ENCODE measurements at places on chromosomes 5 and 9.
A peak's percentile ranks its signal among the peaks of the same experiment; 100 is the strongest.

GRCh38 chr5:112930082-112930344 lies 8.0 kb upstream of the REEP5 start:
- DNase-seq, result no peak

DNA sequence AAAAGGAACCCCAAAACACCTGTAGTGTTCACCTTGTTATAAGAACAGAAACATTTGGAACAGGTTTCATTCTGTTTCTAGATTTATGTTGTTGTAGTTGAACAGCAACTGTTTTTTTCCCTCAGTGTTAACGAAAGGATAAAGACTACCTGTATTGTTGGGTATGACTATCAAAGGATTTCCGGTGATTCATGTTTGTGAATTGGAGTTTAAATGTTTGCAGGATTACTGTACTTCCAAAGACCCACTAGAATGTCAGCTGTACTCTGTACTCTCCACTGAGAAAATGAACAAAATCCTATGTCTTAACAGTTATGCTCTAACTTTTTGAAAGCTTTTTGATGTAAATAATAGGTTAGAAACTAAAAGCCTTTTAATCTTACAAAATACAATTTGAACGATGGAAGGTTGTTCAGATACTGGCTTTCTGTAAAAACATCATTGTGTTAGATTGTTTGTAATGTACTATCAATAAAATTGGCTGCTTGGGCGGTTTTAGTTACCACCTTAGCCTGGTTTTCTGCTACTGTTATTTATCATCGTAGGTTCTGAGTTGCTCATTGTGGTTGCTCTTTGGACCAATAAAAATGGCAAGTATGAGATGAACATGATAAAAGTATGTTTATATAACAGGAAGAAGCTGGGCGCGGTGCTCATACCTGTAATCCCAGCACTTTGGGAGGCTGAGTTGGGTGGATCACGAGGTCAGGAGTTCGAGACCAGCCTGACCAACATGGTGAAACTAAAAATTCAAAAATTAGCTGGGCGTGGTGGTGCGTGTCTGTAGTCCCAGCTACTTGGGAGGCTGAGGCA lies 44.1 kb downstream of the DCP2 start:
- DNase-seq, result no peak

GRCh38 chr9:2681981-2682380 lies 35.3 kb upstream of the KCNV2 start:
- no peak for DNase-seq

DNA sequence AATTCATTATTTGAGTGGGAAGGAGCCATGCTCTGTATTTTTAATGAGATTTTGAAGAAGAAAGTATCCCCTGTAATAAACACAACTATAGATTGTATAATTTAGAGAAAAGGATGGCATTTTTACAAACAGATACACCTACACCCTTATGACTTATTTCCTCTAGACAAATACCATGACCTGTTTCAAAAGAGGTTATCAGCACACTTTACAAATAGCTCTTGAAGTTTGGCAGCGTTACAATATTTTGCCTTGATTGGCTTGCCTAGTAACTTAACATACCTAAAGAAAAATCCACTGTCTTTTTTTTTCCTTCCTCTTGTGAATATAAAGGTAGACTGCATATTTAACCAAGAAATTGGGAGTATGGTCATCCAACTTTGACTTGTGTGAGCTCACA lies 28.5 kb upstream of the CETN3 start:
- DNase-seq, result no peak

- DNase-seq, result peak; percentile 72
These were observed 569.8 kb upstream of the ADAMTS16 start for GRCh38 chr5:4570047-4570995.

- DNase-seq, result no peak
These were observed 126.4 kb upstream of the COL5A1 start for GRCh38 chr9:134515026-134515821.

GRCh38 chr9:110601098-110601497 lies 21.6 kb upstream of the SVEP1 start:
- no peak for DNase-seq

GRCh38 chr5:126108470-126108869 lies 314.7 kb upstream of the GRAMD2B start:
- DNase-seq, result no peak

GRCh38 chr9:132023419-132024180 lies 56.1 kb downstream of the MED27 start:
- no peak for DNase-seq

GRCh38 chr9:132663851-132664250 lies 5.9 kb downstream of the DDX31 start:
- no peak for DNase-seq

DNA sequence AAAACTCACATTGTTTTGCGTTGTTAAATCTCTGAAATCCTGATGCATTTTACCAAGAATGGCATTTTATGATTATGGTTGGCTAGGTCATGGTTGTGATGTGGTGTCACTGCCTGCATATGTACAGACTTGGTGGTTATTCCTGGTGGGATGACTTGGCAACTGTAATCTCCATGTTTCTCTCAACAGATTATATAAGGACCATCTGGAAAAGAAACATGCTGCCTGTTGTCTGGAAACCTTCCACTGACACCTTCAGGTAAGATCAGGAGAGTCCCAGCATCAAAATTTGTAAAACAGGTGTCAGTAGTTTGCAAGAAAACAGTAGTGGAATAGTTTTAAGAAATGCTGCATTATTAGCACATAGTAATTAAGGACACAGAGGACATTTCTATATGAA lies 3.0 kb upstream of the ACER2 start:
- no peak for DNase-seq

- peak; percentile 40 for DNase-seq
These were observed 216.9 kb upstream of the TLX3 start for GRCh38 chr5:171092194-171092593.

GRCh38 chr9:72950875-72951442 lies 1.9 kb downstream of the ALDH1A1 start:
- no peak for DNase-seq

All from fibroblast of skin of scalp (primary cell).